ENCODE measurements at places on chromosomes 13 and 19.

DNA sequence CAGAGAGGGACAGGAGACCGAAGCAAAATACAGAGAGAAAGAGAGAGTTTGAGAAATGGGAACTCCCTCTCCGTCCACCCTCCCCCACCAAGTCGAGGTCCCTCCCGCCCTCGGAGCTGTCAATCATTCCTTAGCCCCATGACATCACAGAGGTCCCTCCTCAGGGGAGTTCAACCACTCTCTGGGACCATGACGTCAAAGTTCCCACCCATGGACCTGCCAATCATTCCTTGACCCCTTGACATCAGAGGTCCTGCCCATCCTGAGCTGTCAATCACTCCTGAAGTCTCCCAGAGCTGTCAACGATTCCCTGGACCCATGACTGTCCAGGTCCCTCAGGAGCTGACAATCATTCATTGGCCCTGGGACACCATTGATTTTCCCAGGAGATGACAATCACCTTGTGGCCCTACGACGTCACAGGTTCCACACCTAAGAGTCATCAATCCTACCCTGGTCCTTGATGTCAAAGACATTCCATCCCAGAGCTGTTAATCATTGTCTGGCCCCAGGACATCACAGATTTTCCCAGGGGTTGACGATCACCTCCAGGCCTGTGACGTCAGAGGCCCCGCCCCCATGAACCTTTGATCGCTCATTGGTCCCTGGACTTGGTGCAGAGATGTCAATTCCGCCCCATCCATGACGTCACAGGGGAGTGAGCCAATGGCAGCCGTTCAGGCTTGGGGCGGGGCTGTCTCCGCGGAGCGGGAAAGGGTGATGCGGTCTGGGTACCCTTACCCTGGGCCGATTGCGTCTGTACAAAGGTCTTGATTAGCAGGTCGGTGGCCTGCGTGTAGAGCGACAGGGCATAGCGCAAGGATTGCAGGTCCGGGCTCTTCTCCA, 61.7 kb downstream of the COLGALT1 start:
- DNase-seq = no peak

DNA sequence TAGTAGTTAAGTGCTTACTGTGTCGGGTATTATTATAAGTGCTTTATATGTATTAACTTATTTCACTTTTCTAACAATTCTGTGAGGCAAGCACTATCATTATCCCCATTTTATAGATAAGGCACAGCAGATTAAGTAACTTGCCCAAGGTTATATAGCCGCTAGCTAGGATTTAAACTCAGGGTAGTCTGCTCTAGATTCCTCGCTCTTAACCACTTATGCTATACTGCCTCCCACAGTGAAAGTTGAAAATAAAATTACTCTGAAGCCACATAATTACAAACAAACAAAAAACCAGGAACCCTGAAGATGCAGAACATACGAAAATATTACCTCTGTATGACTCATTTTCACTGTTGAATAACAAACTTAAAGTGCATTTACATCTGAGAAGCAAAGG, 3.9 kb downstream of the TEX30 start:
- no peak for DNase-seq

GRCh38 chr13:48233046-48233888, at the start of gene ITM2B:
Gene ITM2B, plus strand, starts transcription at chr13:48233206. Its CDS starts 155 bp downstream, at chr13:48233361.
- DNase-seq = peak; percentile 73

DNA sequence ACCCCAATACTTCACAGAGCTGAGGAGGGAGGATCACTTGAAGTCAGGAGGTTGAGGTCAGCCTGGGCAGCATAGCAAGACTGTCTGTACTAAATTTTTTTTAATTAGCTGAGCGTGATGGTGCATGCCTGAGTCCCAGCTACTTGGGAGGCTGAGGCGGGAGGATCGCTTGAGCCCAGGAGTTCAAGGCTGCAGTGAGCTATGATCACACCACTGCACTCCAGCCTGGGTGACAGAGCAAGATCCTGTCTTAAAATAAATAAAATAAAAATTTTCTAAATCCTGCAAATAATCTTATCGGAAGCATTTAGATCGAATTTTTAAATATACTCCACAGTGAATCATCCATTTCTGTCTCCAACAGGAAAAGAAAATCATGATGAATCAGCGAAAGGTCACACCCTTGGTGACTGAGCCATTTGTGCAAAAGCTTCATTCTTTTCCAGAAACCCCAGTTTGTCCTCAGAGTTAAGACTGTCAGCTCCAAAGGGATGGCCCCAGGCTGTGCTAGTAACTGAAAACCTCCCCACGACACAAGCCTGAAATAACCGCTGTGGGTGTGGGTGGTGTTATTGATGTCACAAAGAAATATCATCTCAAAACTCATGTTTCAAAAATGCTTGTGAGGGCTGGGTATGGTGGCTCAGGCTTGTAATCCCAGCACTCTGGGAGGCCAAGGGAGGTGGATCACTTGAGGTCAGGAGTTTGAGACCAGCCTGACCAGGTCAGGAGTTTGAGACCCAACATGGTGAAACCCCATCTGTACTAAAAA, 167.6 kb downstream of the PTPRS start:
- DNase-seq = no peak

- no peak for DNase-seq
Measured at GRCh38 chr19:13103581-13104359, 1.1 kb upstream of the LYL1 start.

GRCh38 chr13:51643882-51644281, 59.6 kb downstream of the WDFY2 start:
- DNase-seq = no peak

DNA sequence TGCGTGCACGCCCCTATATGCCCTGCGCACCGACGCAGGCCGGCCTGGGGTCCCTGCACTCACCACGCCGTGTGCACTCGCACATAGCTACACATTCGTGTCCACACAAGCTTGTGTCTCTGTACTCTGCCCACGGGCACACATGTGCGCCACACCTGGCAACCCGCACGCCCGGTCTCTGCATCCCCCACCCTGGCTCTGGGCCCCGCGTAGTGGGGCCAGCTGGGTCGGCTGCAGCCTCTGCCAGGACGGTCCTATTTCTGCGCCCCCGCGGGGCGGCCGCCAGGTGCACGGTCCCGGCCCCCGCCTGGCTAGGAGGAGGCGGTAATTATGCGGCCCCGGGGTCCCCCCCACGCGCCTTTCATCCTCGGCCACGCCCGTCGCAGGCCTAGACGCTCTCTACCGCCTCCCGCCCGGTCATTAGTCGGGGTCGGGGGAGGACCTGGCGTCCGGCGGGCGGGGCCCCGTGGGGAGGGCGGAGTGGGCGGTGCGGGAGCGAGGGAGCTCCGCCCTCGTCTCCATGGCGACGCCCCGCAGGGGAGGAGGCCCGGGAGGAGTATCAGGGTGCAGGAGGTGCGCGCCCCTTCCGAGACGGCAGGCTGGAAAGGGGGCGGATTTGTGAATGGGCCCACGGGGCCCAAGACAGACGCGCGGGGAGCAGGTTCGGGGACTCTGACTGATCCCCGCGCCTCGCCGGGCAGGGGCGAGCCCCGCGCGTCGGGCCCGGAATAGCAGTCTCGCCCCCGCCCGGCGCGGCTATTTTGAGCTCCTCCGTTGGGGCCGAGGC, 2.8 kb upstream of the CIRBP start:
- peak; percentile 84 for DNase-seq

GRCh38 chr19:11737964-11738745, 591 bp downstream of the ZNF823 start:
- DNase-seq = peak; percentile 56
